ENCODE measurements at places on chromosomes 3 and 15.

DNA sequence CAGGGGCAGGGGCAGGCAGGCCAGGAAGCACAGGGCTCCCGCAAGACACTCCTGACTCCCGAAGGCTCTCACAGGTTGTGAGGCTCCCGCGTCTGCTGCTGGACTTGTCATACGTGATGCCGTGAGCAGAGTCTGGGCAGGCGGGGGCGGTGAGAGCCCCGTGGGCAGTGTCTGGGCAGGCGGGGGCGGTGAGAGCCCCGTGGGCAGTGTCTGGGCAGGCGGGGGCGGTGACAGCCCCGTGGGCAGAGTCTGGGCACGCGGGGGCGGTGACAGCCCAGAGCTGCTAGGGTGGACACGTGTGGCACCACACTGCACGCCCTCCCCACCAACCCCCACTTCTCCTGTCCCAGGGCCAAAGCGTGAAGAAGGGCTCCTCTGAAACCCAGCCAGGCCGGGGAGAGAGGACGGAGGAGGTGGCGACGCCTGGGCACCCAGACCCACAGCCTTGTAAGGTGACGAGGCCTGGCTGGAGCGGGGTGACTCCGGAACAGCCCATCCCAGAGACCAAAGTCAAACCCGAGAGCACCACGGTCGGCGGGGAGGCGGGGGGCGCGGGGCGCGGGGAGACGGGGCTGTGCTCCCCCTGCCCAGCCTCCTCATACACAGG is 35.0 kb downstream of the TNK2 start:
- no peak for DNase-seq

- no peak for DNase-seq
Observed at GRCh38 chr3:45029216-45029615, 3.1 kb downstream of the CLEC3B start.

DNA sequence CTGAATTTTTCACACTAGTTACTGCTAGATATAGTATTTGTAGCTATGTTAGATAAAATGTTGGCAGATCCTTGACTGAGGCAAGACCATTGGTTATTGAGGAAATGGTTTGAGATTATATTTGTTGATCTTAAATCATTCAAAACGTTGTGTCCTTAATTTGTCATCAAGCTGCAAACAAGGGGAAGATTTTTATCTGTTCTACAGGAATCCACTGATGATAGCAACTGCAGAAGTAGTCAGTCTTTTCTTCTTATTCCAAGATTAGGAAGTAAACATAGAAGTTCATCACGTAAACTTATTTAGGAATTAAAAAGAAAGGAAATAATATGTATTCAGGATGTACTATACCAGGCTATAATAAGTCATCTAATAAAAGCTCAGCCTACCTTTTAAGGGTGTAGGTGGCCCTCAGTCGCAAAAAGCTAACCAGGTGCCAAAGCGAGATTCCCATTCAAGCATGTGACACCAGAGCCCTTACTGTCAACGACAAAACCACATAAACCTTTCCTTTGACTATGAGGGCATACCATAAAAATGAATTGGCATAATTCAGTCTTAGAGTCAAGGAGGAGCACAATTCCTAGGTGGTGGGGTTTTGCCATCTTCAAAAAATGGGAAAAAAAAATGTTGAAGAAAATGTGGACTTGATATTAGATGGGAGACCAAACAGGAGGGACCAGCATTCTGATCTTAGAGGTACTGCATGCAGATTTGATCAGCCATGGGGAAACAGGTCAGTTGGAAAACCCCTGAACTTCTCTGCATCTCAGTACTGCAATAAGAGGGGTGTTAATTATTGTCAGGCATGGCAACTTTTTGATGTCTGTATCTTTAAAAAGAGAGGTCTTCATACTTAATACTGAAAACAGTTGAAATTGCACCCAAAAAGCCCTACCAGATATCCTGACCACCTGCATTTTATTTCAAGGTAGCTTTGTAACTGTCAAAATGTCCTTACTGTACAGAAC is 212.5 kb upstream of the UBE2E1 start:
- no peak for DNase-seq

GRCh38 chr3:20343790-20344189 is 157.8 kb upstream of the SGO1 start:
- no peak for DNase-seq

- DNase-seq: no peak
Observed at GRCh38 chr3:27594096-27594690, 110.0 kb upstream of the SLC4A7 start.

DNA sequence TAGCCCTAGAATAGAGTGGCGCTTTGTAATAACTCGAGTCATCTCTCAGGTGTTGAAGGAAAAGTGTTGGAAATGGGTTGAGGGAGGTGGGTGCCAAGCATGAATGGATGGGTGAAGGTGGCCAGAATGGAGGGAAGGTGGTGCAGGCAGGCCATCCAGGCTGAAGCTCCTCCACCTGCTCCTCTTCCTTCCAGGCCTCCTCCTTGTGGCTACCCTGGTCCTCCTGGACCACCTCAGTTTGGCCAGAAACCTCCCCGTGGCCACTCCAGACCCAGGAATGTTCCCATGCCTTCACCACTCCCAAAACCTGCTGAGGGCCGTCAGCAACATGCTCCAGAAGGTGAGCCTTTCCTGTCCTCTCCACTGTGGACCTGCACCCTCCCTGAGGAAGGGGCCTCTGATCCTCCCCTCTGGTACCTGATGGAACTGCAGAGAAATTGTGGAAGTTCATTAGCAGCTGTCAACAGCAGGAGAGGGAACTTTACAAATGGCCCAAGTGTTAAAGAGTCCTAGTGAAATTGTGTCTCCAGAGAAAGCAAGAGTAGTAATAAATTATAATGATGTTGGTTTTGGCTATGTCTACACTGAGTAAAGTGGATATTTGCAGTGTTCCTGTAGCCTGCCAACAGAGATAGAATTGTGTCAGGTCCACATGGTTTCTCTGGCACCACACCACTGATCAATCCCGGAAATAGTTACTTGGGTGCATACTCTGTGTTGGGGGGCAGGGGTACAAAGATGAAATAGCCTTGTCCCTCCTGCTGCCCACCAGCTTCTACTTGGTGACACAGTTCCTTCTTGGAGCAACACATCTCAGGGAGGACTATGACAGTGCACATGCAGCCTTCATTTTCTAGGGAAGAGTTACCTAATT is 1.6 kb downstream of the IL12A start:
- DNase-seq: no peak

DNA sequence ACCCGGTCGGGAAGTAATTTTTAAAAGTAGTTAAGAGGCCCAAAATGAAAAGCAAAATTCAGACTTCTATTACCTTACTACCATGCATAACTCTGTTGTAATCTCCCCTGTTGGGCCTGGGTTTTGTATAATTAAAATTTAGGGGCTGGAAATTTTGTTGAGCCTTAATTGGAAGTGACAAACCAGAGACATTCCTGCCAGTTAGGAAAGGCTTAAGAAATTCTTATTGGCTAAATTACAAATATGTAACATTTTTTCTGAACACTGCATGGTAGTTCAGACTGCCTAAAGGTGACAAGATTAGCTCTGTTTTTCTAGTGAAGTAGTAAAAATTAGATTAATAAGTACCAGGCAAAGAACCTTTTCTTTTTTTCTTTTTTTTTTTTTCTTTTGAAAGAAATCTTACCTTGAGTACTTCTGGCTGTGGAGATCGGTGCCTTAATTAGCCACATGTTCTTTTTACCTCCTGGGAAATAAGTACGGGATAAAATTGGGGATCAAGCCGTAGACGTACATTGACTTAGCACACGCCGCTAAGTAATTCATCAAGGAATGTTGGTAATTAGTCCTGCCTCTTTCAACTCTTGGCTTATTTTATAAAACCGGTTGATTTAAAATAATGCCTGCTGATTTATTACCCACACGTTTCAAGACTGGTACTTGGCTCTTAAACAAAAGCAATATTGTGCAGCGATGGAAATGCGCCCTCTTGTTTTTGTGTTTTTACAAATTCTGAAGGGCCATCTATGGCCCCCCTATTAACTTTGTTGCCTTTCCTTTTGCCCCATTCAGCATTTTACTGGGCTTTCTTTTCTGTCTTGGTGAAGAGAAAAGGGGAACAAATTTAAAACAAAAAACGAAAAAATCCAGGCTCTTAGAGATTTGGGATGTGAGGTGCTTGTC is 111.2 kb upstream of the SAMMSON start:
- no peak for DNase-seq

GRCh38 chr15:98878862-98879261 is 128.7 kb downstream of the PGPEP1L start:
- no peak for DNase-seq

DNA sequence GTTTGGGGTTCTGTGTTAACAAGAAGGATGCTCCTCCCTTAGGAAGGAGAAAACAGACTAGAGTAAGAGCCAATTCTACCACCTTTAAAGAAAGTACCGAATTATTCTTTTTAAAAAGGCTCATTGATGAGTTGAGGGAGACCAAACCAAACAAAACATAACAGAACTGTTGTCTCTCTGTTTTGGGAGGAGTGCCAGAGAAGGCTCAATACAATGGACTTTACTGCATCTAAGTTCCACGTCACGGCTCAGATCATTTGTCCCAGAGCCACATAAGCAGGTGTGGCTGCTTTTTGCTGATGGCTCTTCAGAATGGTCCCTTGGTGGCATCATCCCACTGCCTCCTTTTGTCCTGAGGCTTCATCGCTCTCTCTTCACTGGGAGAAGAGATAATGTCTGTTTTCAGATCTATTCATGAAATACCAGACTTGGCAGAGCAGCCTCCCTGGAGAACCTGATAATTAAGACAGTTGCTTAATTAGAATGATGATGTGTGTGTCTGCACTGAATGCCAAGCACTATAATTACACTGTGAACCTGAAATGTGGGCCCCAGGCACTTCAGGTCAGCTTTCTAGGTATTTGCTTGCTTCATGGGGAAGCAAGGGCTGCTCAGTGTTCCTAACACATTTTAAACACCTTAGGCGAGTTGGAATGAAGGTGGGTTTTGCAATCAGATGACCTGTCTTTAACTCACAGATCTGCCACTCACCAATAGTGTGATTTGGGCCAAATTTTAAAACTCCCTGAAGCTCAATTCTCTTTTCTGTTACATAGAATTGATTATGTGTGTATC is 335.2 kb upstream of the MCTP2 start:
- no peak for DNase-seq

- no peak for DNase-seq
Observed at GRCh38 chr3:41365973-41366372, 166.7 kb downstream of the CTNNB1 start.

- no peak for DNase-seq
Observed at GRCh38 chr3:135138776-135139175, 343.7 kb downstream of the EPHB1 start.

- DNase-seq: no peak
Observed at GRCh38 chr3:135078283-135078682, 283.2 kb downstream of the EPHB1 start.

GRCh38 chr15:35705884-35706585 is 160.1 kb upstream of the DPH6 start:
- no peak for DNase-seq

- no peak for DNase-seq
Observed at GRCh38 chr3:69646287-69647067, 92.8 kb upstream of the MITF start.

DNA sequence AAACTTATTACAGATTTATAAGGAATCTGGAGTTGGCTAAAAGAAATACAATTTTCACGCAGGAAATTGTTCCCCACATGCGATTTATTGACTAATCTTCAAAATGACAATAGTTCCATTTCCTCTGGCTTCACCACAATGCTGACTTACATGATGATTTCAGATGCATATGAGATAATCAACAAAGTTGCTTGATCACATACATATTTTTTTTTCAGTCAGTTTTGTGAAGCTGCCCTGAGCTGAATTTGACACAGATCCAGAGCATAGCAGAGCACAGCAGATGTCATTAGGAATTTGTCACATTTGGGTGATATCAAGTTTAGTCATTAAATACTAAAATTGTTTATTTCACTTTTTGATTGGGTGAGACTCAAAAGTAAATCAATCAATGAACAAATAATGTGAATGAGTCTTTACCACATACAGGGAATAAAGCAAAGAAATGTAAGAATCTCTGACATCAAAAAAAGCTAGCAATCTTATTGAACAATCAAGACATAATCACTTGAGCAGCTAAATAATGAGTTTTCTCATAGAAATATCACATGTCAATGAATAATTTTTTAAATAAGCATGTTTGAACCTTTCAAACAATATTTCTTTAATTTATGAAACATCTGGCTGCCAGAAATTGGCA is 18.3 kb downstream of the CPB1 start:
- DNase-seq: no peak

- DNase-seq: no peak
Observed at GRCh38 chr15:43484455-43484854, 8.5 kb downstream of the TP53BP1 start.

GRCh38 chr3:26307192-26307591 is 315.4 kb upstream of the LRRC3B start:
- DNase-seq: no peak

GRCh38 chr3:175248832-175249231 is 389.7 kb downstream of the NAALADL2 start:
- DNase-seq: no peak

GRCh38 chr3:142852009-142852408 is 36.9 kb downstream of the PCOLCE2 start:
- DNase-seq: no peak

DNA sequence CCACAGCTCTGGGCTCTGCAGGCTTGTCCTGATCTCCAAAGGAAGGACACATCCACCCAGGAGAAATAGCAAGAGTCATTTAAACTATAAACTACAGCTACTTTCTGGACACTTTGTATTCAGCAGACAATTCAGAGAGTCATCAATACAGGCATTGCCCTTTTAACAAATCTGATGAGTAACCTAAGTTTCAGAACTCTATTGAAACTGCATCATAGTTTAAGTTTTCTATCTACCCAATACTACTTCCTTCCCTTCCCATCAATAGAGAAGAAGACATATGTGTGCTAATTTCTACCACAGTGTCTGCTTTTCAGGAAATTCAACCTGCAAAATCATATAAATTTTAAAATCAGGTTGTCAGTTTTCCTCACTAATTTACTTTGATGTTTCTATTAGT is 736.5 kb downstream of the IGSF11 start:
- no peak for DNase-seq

GRCh38 chr15:35886765-35887164 is 340.8 kb upstream of the DPH6 start:
- DNase-seq: no peak

- no peak for DNase-seq
Observed at GRCh38 chr3:39088456-39088855, 19.0 kb downstream of the GORASP1 start.

DNA sequence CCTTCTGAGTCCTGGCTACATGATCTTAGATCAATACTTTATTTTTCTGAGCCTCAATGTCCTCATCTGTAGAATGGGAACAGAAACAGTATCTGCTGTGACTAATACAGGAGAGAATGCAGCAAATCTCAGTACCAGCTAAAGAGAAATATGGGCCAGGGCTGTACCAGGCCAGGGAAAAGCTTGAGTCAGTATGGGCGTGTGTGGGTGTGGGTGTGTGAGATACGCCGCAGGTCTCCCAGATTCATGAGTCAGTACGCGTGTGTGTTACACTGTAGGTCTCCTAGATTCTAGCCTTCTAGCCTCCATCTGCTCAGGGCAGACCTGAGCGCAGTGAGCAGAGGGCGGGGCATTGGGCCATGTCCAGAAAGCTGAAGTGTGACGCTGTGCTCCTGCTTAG is 15.2 kb downstream of the GNAI2 start:
- DNase-seq: no peak

All from left renal cortex interstitium (tissue), 4 donors.